ENCODE measurements at places on chromosomes 4 and X.

DNA sequence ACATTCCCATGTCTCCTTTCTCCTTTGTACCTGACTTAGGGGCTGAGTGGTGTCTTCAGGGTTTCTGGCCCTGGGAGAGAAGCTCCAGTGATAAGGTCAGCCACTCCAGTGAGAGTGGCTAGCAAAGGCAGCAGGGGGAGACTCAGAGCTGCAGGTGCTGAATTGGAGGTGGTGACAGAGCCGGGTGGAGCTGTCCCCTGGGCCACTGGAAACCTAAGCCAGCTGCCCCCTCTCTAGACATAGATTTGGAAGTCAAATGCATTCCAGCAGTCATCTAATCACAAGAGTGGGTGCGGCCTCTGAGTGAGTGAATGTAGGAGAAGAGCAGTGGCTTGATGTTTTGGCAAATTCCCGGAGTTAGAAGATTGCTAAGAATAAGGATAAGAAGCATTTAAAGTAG lies 28.5 kb downstream of the TRIM2 start:
- DNase-seq = peak; percentile 68

DNA sequence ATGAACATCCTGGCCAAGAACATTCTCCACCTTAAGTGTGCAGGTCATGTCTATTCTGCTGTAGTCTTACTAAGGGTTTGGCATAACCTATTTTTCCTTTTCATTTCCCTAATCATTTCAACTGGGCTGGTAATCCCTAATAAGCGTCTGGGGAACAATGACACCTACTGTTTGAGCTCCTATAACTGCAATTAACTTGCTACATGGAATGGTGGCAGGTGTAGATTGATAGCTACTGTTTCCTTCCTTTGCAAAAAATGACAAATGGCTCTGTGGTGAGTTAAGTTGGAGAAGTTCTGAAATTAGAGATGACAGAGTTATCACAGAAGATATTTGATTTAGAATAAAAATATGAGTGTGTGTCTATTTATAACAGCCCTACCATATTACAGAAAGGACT lies 104.5 kb upstream of the NAP1L5 start:
- DNase-seq = no peak

DNA sequence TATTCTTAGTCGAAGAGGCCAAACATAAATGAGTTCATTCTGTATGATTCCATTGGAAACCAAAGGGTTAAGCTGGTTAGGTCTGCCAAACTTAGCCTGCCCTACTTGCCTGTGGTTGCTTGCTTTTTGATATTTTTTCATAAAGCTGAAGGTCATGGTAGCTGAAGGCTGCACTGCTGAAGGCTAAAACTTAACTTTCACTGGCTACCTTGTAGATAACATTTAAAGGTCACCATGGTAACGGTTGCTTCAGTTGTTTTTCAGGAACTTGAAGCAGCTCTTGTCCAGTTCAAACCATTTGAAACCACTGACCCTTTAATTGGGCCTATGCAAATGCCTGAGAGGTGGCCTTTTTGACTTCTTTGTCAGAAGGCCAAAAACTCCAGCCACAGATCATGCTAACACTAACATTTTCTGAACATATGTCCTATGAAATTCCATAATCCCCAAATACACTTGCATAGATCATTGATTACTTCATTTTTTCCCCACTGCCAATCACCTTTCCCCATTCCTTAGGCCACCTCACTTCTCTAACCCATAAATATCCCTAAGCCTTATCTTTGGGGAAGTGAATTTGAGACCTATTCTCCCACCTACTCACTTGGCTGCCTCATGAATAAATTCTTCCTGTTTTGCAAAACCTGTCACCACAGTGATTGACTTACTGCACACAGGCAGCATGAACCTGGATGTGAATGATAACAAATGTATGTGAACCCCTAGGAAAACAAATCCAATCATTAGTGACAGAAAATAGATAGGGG lies 10.7 kb upstream of the SMIM10L2A start:
- DNase-seq = no peak

GRCh38 chrX:105880491-105880890 lies 58.2 kb downstream of the NRK start:
- DNase-seq = no peak

GRCh38 chrX:95728446-95728845 lies 956.2 kb upstream of the DIAPH2 start:
- DNase-seq = no peak

GRCh38 chr4:138216272-138216867 lies 25.8 kb downstream of the SLC7A11 start:
- peak; percentile 17 for DNase-seq

DNA sequence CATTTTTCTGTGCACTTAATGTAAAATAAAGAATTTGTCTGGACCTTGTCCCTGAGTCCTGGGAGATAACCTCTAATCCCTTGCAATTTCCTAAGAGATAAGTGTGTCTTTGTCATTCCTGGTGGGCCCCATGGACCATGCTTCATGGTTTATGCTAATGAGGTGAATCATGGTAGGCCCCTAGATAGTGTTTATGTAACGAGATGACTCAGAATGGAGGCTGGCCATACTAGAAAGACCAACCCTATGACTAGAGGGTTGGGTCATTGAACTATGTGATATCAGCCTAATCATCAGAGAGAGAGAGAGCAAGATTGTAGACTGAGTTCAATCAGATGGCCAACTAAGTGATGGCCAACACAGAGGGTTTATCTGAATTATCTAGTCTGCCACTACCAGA lies 64.2 kb upstream of the NHSL2 start:
- DNase-seq = peak; percentile 40

- DNase-seq = no peak
Measured at GRCh38 chrX:83022020-83022419, 486.1 kb upstream of the POU3F4 start.

DNA sequence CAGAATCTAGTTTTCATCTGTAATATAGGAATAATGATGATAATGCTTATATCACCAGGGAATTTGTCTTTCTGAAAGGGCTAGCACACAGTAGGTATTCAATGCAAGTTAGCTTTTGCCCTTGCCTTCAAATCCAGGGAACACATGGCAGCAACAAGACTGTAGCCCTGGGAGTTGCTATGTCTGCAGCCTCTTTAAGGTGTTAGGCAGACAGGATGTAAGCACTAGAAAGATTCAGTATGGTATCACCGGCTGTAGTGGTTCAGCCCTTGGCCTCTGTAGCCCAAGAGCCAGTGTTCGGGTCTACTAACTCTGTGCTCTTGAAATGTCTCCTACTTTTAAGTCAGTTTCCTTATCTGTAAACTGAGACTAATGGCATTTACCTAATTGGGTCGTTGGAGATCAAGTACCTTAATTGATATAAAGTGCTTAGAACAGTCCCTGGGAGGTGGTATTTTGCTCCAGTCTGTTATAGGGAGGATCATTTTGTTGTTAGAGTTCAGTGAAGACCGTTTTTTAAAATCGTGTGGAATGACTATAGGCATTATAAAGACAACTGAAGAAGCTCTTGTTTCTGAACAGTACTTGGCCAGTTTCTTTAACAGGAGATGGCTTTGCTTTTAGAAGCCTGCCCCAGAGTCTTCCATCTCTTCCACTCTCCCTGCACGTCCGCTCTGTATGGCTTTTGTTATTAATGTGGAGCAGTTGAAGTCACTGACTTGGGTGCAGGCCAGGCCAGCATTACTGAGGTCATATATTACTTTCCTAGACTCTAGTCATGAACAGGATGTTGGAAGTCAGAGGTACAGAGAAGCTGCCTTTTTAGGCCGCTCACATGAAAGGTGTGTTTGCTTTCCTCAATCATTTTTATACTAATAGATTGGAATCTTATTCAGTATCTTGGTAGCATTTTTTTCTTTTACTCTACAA lies 44.8 kb downstream of the GAB1 start:
- DNase-seq = no peak

DNA sequence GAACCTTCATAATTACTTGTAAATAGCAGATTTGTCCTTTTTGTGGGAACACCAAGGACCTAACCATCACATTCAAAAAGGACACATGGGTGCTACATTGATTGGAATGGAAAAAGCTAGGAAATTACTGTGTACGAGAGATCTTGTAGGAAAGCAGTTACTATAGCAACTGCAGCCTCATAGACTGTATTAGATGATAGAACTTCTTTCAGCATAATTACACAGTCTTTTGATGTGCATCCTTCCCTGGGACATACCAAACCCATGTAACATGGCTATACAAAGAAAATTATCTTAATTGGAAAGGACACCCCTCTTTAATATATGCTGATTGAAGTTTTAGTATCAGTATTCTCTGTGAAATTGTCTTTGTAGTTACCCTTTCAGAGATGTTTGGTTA lies 130.7 kb upstream of the CTSO start:
- DNase-seq = no peak

DNA sequence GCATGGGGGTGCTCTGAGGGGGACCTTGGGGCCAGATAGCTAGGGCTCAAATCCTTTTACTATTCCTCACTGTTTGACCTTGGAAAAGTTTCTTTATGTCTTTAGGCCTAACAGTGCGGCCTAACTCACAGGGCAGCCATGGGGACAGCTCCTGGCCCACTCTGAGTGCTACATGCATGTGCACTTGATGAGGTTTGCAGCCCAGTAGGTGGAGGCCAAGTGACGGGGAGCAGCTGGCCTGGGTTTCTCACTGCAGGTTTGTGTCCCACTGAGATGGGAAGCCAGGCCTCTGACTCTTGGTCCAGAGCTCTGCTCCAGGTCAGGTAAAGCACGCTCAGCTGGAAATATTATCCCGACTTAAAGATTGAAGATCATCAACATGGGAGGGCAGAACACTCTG lies 102.8 kb downstream of the SLC2A9 start:
- no peak for DNase-seq

- peak; percentile 44 for DNase-seq
Measured at GRCh38 chrX:134948333-134949241, 42.2 kb upstream of the SMIM10 start.

DNA sequence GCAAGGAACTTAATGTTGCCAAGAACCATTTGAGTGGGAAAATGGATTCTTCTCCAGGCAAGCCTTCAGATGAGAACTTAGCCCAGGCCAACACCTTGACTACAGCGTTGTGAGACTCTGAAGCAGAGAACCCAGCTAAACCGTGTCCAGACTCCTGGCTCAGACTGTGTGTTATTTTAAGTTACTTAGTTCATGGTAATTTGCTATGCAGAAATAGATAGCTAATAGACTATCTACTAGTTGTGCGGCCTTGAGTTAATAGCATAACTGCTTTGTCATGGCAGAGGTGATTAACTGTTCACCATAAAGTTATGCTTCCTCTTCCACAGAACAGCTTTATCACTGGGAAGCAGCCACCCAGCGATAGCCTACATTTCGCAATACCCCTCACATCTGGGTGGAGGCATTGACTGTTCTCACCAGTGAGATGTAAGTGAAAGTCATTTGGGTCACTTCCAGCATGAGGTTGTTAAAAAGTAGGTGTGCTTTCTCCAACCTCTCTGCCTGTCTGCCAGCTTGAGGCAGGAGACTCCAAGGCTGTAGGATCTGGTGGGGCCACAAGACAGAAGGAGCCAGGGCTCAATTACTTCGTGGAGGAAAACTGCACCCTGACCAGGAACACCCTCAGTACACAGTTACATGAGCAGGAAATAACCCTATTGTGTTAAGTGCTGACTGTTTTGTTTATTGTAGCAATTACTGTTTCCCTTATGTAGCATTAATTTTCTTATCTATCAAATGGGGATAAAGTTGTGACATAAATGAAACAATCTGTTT lies 94.2 kb downstream of the GPAT3 start:
- peak; percentile 39 for DNase-seq

DNA sequence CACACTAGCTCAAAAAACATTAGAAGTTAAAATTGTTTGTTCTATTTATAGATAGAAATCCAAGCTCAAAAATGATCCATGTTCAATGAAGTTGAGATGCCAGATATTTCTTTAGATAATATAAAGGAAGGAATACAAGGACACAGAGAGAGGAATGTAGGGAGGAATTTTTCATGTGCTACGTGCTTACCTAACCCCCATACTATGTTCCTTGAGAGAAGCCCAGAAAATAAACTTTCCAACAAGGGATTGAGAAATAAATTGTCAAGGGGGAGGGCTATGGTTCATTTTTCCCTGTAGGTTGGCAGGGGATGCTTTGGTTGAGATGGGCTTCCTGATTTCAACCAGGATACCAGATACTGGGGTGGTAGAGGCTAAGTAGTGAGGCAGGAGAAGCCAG lies 15.6 kb upstream of the ADH5 start:
- no peak for DNase-seq

- DNase-seq = no peak
Measured at GRCh38 chrX:15988661-15989603, 134.3 kb upstream of the AP1S2 start.

GRCh38 chrX:120560405-120560841 lies 339 bp downstream of the CUL4B start:
- peak; percentile 36 for DNase-seq

GRCh38 chr4:55729351-55730279 lies 90.0 kb upstream of the EXOC1L start:
- peak; percentile 21 for DNase-seq

DNA sequence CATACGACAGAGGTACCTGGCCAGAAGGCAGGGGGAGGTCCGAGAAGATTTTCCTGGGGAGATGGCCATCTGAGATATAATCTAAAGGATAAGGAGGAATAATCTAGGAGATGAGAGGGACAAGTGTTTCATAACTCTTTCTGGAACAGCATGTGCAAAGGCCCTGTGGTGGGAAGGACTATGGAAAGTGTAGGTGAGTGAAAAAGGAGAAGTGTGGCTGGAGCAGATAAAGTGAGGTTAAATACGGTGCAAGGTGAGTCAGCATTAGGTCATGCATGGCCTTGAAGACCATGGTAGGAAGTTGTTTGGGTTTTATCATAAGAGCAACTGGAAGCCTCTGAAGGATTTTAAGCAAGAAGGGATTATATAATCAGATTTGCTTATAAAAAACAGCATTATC lies 34.6 kb upstream of the MTM1 start:
- no peak for DNase-seq

DNA sequence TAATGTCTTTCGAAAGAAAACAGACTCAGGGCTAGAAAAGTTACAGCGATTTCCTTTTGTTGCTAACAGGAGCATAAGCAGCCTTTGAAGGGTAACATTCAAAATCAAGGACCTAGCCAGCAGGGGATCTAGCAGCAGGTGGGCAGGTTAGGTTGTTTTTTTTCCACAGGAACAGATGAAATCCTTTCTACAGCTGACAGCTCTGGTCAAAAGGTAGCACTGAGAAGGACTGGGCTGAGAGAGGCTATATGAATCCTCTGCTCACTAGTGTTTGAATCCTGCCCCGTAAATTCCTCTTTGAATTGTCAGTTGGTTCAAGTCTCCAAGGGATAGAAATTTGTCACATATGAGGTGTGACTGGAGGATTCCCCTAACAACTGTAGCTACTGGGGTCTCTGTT lies 188.2 kb downstream of the SH2D1A start:
- DNase-seq = no peak

DNA sequence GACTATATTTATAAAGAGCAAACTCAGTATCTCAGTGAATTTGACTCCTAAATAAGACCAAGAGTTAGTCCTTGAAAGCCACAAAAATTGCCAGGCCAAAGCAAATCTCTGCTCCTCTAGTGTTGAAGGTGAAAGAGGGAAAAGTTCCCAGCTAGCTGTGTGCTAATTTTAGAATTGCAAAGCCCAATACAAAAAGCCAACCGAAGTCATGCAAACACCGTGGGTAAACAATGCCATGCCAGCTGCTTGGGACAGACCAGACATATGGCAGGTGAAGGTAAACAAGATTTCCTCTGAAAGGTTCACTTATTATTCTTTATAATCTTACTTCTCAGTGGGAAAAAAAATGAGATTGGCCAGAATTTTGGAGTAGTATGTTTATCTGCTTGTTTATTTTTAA lies 80.5 kb upstream of the LNX1 start:
- no peak for DNase-seq

Data from Caco-2 (cell line).